ENCODE measurements at places on chromosomes 16 and 17. TPM values are rescaled to one million over a fixed set of nuclear protein-coding genes. Genes with fewer than 3 reads are reported as not detected.

Gene SPATA32
- total RNA-seq = not detected

Gene ICAM2
- 8.4 TPM for total RNA-seq

Gene CLEC18B
- total RNA-seq = 8.3 TPM

Gene SLC13A2
- 1.2 TPM for total RNA-seq

Gene CDRT15L2
- not detected for total RNA-seq

Gene NCBP3
- 20.8 TPM for total RNA-seq

Gene MPP2
- 1.3 TPM for total RNA-seq

Gene NUPR1
- 18.3 TPM for total RNA-seq

GRCh38 chr16:89375021-89375420, 115.3 kb downstream of the ANKRD11 start:
- DNase-seq = no peak

DNA sequence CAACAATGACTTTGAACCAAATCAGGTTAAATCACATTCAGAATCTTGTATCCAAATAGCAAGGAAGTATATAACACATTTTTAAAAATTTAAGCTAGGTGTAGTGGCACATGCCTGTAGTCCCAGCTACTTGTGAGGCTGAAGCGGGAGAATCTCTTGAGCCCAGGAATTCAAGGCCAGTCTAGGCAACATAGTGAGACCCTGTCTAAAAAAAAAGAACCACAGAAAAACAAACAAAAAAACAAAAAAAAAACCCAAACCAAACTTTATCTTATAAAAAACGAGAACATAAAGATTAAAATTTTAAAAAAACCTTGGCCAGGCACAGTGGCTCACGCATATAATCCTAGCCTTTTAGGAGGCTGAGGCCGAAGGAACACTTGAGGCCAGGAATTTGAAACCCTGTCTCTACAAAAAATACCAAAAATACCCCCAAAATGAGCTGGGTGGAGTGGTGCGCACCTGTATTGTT, 11.6 kb downstream of the SUPT4H1 start:
- DNase-seq = no peak

- DNase-seq = no peak
These were observed 154.8 kb upstream of the TNRC6C start for GRCh38 chr17:77803726-77804125.

DNA sequence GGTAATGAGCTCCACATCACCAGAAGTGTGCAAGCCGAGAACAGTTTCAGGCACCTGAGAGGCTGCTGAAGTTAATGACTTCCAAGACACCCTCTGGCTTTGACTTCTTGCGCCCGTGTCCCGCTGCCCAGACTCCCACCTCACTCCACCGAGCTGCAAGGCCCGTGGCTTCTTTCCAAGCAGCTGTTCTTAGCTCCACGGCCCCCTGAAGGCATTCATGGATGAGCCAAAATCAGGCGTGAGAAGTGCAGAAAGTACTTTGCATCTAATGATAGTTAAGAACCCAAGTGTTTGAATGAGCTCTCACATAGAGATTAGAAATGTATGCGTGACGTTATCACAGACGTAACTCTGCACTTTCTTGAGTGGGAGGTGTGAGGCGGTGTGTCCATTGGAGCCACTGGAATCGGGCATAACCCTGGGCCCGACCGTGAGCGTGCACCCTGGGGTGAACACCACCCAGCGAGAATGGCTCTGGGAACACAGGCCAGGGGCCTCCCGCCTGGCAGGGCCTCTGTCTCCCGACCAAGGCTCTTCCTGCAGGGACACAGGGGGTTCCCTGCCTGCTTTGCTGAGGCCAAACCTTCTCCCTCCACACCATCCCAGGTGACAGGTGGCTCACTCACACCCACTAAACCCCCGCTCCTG, 11.0 kb downstream of the NPTX1 start:
- DNase-seq = no peak

- no peak for DNase-seq
These were observed 102.7 kb upstream of the NOL11 start for GRCh38 chr17:67615011-67615561.

- DNase-seq = peak; percentile 93
These were observed 12.8 kb downstream of the SMIM5 start for GRCh38 chr17:75645889-75646637.

DNA sequence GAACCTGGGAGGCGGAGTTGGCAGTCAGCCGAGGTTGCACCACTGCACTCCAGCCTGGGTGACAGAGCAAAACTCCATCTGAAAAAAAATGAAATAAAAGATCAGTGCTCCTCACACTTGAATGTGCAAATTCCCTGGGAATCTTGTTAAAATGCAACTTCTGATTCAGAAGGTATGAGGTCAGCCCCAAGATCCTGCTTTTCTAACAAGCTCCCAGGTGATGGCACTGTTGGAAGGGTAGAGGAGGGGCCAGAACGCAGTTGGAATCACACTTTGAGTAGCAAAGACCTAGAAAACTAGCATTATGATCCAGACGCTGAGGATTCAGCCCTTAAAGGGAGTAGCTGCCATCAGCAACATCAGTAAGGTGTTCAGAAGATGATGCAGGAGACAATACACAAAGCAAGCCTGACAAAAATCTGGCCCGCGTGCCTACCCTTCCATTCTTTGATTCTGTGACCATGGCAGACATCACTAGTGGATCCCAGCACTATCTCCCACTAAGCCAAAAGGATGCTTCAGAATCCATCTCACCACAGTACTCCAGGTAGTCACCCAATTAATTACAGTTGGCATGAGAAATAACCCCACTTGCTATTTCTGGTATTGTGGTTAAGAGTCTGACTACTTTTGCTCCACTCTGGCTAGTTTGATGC, 33.1 kb upstream of the MEIOC start:
- no peak for DNase-seq

DNA sequence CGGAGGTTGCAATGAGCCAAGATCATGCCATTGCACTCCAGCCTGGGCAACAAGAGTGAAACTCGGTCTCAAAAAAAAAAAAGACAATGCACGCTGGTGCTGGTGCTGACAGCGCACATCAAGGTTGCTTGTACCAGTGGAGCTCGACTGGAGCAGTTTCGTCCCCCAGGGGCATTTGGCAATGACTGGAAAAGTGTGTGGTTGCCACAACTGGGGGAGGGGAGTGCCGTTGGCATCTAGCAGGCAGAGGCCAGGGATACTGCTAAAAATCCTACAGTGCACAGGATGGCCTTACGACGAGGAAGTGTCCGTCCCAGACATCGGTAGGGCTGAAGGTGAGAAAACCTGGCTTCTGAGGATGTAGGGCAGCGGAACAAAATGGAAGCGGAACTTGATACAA, 2.4 kb downstream of the MEAK7 start:
- DNase-seq = peak; percentile 2

- DNase-seq = no peak
These were observed 11.0 kb downstream of the ALDH3A2 start for GRCh38 chr17:19659366-19660177.

- no peak for DNase-seq
These were observed 709 bp downstream of the GPR179 start for GRCh38 chr17:38342886-38343607.

- DNase-seq = no peak
These were observed 895 bp downstream of the SEPTIN1 start for GRCh38 chr16:30381291-30382041.

- no peak for DNase-seq
These were observed 10.9 kb upstream of the GINS2 start for GRCh38 chr16:85699628-85700027.

GRCh38 chr17:82152556-82153294, 54.7 kb upstream of the FASN start:
- no peak for DNase-seq

DNA sequence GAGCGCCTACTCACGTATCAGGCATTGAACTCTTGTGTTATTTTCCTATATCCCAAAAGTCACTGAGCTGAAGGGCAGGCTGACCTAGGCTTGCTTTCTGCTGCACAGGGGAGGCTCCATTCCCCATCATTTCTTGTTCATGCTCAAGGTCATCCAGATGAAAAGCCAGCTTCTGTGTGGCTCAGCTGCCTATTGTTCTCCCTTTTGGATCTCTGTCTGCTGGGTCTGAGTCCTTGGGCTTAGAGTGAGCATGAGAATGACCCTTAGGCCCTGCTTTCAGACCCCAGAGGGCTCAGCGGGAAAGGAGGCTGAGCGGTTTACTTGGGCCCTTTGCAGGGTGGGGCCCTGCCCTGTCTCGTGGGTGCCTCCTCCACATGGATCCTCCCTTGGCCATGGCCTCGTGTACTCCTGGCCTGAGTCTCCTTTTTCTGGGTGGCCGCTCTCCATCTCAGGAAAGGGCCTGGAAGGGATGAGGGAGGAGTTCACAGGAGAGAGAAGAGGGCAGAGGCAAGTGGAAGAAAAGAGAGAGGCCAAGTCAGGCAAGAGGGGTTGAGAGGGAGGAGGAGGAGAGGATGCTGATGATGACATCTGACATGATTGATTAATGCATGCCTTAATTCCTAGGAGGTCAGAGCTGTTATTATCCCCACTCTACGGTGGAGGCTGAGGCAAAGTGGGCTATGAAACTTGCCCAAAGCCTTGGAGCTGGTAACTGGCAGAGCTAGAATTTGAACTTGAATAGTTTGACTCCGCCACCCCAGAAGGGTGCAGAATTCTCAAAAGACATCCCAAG, 19.8 kb upstream of the MAP3K14 start:
- no peak for DNase-seq

DNA sequence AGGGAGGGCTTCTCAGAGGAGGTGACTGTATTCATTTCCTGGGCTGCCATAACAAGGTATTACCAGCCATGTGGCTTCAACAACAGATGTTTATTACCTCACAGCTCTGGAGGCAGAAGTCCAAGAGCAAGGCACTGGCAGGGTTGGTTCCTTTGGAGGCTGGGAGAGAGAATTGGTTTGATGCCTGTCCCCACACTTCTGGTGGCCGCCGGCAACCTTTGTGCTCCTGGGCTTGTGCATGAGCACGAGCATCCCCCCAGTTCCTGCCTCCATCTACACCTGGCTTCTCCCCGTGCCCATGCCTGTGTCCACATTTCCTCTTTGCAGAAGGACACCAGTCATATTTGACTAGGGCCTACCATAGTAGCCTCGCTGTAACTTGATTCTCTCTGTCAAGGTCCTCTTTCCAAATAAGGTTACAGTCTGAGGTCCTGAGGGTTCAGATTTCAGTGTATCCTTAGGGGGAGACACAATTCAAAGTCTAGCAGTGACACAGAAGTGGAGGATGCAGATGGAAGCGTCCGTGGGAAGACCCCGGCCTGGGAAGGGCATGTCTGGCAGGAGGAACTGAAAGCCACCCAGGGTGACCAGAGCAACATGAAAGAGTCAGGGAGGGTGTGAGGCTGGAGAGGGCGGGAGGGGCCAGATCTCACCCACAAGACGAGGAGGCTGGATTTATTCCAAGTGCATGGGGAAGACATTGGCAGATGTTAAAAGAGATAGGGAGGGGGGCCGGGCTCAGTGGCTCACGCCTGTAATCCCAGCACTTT, 188.2 kb upstream of the HSBP1 start:
- no peak for DNase-seq

DNA sequence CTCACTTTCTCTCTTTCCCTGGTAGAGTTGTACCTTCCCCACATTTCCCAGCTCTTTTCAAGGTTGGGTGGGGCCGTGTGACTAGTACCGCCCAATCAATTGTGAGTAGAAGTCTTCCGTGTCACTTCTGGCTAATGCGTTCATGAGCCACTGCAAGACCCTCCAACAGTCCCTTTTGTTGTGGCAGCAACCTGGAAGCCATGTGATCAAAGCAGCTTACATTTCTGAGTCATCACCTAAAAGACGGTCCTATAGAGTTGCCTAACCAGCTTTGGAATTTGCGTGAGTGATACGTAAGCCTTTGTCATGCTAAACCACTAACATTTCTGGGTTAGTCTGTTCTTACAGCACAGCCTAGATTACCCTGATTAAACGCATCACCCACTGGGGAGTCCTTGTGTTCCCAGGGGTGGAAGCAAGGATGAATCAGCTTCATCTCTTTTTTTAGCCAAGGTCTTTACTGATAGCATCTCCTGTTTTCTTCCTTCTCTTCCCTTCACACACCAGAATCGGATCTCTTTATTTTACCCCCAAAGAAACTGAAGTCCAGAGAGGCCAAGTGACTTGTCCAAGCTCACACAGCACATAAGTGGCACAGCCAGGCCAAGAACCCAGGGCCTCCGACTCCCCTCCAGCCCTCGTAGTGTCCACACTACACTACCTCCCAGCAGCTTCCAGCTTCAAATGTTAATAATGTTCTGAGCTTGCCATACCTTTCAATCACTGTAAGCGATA, 366.3 kb upstream of the XYLT1 start:
- DNase-seq = peak; percentile 37

DNA sequence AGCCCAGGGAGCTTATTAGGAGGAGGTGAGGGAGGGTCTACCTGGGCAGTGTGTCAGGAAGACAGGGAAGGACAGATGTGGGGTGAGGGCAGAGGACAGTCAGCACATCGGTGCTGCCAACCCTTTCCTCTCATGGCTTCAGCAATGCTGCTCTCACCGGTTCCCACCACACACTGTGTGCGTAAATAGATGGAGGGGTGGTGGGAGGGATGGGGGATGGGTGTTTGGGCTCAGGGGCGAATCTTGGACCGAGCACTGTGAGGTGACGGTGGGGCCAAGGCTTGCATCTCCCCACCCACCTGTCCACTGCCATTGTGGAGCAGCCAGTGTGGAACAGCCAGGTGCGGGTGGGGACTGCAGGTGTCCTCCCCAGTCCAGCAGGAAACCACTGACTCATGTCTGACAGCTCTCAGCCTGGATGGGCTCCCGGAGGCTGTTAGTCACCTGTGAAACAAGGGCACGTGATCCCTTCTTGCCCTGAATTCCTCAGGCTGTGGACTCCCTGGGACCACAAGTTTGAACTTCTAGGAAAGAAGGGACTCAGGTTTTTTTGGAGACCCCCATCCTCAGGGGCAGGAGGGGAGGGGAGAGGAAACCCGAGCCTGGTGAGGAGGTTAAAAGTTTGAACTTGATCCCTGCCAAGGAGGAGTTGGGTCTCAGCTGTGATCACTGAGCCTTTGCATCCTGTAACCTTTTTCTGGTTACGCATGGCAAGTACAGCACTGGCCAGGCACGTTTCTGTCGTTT, 42.7 kb upstream of the SMPD3 start:
- peak; percentile 87 for DNase-seq

DNA sequence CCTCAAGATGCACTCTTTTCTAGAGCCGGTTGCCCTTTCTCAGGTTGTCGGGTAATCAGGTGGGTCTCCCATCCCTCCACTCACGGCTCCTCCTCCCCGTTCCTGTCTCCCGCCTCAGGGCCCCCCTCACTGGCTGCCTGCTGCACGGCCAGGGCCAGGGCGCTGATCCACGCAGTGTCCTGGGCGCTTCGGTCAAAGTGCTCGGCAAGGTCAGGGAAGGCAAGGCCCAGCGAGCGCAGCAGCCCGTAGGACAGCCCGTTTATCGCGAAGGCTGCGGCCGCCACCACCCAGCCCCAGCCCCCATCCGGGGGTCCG, 753 bp downstream of the SLC16A11 start:
- DNase-seq = no peak

- peak; percentile 95 for DNase-seq
These were observed 5.7 kb downstream of the CSNK1D start for GRCh38 chr17:82267575-82268379.

DNA sequence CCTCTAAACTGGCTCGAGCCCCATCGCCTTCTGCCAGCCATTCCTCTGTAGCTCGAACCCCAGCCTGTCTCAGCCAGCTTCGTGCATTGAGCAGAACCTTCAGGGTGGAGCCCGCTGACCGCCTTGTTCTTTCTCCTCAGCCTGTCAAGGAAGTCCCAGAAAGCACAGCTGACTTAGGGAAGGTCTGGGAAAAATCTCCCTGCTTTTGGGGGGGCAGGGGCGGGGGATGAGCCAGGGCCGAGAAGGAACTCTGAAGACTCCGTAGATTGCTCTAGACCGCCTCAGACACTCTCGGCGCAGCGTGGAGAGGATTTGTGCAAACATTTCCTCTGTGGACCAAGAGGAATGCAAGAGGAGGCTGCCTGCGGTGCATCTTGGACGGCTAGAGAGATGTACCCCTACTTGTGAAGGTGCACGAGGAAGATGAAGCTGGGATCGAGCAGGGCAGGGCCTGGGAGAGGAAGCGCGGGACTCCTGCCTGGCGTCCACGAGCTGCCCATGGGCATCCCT, at the start of gene GLP2R:
TSS of gene GLP2R (plus strand) at position 284 of the 510 bp plus-strand sequence. CDS start at position 424, 140 bp downstream.
- DNase-seq = no peak
